ENCODE measurements at places on chromosomes 13 and 19.
A peak's percentile ranks its signal among the peaks of the same experiment; 100 is the strongest.

DNA sequence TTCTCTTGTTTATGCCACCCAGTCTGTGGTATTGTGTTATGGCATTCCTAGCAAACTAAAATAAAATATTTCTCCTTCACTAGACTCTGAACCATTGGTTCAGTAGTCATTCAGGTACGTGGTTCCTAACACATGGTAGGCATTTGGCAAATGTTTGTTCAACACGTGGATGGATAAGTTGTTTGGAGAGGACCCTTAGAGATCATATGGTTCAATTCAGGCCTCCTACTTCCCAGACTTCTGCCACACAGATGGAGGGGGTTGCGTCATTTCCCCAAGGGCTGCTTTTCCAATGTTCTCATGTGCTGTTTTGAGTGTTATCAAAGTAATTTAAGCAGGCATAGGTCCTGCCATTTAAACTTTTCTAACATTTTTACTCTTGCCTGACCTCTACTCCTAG lies 6.7 kb downstream of the CXCL17 start:
- DNase-seq, result no peak

GRCh38 chr13:27461940-27462584 lies 11.7 kb upstream of the MTIF3 start:
- DNase-seq, result no peak

DNA sequence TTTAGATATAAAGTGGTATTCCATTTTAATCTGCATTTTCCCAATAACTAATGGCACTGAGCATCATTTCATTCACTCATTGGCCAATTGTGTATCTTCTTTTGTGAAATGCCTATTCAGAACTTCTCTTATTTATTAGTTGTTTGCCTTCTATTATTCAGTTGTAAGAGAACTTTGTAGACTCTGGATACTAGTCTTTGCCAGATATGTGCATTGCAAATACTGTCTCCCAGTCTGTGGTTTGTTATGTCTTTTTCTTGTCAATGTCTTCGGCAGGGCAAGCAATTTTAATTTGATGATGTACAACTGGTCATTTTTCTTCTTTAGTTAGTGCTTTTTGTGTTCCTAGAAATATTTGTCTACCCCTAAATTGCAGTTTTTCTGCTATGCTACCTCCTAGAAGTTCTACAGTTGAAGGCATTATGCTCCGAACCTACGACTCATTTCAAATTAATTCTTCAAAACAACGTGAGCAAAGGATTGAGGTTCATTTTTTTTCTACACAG lies 115.9 kb downstream of the TSHZ3 start:
- no peak for DNase-seq

GRCh38 chr13:105193026-105193425 lies 1342.4 kb downstream of the EFNB2 start:
- no peak for DNase-seq

DNA sequence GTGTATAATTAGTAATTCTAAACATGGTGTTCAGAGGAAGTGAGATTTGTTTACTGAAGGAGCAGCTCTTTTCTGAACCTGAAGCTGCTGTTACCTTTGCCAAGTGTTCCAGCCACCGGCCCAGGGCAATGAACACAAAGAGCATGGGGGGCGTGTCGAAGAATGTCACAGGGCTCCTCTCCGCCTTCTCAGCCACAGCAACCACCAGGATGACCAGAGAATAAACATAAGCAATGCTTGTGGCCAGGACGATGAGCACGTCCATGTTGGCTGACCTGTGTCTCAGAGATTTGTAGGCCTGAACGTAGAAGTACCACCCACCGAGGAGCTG lies 53.1 kb downstream of the ATP7B start:
- DNase-seq, result no peak

DNA sequence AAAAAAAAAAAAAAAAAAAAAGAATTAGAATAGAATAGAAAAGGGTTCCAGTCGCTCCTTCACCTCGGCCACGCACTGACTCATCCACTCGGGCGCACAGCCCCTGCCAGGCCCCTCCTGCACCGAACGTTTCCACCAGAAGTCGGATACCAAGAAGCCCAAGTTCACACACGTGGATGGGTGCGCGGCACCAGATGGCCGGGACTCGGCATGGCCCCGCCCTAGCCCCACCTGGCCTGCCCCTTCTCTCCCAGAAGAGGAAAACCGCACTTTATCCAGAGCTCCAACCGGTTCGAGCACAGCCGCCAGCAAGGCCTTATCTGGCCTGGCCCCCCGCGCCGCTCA lies 5.9 kb downstream of the PRR36 start:
- no peak for DNase-seq

GRCh38 chr13:77857531-77858209 lies 61.0 kb downstream of the EDNRB start:
- no peak for DNase-seq

- no peak for DNase-seq
Observed at GRCh38 chr19:13978351-13979243, 26.3 kb downstream of the DCAF15 start.

DNA sequence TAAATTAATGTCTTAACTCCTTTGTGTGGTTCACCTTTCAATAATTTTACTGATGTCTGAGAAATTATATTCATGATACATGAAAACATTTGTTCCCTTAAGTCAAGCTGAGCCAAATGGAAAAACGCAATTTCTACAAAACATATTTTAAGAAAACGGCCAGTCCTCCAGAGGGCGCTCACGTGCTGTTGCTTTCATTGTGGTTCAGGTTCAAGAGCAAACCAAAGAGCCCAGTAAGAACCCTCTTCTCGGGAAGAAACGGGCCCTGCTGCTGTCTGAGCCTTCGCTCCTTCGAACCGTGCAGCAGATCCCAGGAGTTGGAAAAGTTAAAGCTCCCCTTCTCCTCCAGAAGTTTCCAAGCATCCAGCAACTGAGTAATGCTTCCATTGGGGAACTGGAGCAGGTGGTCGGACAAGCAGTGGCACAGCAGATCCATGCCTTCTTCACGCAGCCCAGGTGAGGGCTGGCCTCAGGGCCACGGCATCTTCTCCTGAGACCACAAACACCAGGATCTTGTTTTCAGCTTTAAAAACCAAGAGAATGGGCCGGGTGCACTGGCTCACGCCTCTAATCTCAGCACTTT lies 4.3 kb downstream of the FAAP24 start:
- DNase-seq, result peak; percentile 84

GRCh38 chr13:22126433-22127021 lies 455.7 kb downstream of the FGF9 start:
- DNase-seq, result no peak

GRCh38 chr19:24078680-24079079 lies 8.3 kb upstream of the ZNF254 start:
- DNase-seq, result no peak

DNA sequence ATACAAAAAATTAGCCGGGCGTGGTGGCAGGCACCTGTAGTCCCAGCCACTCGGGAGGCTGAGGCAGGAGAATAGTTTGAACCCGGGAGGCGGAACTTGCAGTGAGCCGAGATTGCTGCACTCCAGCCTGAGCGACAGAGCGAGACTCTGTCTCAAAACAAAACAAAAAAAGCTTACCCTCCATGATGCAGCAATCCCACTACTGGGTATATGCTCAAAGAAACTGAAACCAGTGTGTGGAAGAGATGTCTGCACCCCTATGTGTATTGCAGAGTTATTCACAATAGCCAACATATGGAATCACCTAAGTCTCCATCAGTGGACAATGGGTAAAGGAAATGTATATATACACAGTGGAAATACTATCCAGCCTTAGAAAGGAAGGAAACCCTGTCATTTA lies 19.6 kb upstream of the TTYH1 start:
- DNase-seq, result no peak

DNA sequence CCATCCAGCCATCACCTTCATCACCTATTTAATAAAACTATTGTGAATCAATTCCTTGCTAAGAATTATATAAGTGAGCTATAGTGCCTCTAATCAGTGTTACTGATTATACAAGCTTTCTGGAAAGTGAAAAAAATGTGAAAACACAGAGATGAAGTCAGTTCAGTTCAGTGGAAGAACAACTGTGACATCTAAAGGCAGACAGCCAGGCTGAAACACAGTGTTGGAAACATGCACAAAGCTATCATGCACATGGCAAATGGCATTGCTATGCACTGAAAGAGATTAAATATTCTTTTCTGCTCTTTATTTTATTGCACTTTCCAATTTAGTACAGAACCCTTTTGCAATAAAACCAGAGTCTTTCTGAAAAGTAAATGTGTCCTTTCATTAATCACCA lies 294.0 kb downstream of the RBM26 start:
- peak; percentile 2 for DNase-seq

DNA sequence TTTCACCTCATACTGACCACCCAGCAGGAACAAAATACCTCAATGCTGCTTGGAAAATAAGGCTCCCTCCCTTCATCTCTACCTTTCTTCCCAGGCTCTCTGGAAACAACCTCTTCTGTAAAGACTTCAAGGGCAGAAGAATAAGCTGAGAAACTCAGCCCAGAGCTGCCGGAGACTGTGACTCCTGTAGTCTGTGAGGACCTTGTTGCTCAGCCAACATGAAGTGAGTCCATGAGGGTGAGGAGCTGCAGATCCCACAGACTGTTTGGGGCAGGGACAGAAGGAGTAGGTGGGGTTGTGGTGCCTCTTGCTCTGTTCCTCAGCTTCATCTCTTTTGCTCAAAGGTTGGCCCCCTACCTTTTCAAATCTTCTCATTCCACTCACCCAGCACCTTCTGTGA lies 7.8 kb downstream of the LILRA5 start:
- no peak for DNase-seq

DNA sequence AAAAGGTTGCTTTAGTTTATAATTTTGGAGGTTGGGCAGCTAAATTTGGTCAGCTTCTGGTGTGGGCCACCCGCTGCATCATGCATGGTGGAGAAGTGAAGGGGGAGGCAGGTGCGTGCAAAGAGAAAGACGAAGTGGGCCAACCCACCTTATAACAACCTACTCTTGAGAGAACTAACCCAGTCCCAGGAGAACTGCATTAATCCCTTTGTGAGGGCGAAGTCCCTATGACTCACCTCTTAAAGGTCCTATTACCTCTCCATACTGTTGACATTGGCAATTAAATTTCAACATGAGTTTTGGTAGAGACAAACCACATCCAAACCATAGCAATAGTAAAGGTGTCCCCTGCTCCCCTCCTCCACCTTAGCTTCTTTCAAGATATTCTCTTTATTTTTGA lies 7.7 kb upstream of the FGF9 start:
- no peak for DNase-seq

DNA sequence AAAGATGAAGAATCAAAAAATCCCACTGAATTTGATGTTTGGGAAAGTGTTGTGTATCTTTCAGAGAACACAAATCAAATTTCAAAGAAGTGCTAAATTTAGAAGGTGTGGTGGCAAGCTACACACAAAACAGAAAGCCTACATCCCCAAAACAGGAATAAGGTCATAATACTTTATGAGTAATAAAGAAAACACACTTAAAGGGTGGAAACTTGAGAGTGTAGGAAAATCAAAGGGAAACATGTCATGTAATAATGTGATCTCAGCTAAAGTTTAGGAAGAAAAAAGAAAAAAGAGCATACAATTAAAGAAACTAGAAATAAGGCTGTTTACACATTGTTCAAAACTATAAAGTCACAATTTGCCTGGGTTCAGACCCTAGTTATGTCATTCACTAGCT lies 668.7 kb downstream of the PCDH17 start:
- no peak for DNase-seq

DNA sequence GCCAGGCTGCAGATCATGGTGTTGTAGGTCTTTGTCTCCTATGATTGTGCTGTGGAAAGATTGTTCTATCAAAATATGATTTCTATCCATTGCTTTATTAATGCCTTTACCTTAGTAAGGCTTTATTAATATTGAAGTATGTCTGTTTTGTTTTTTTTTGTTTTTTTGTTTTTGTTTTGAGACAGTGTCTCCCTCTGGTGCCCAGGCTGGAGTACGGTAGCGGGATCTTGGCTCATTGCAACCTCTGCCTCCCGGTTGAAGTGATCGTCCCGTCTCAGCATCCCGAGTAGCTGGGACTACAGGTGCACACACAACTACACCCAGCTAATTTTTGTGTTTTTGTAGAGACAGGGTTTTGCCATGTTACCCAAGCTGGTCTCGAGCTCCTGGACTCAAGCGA lies 7.7 kb downstream of the IRGC start:
- DNase-seq, result no peak

- DNase-seq, result no peak
Observed at GRCh38 chr13:110610955-110611595, 4.3 kb upstream of the NAXD start.

GRCh38 chr13:20607015-20607414 lies 40.1 kb downstream of the IFT88 start:
- no peak for DNase-seq

GRCh38 chr13:35856721-35857364 lies 274.3 kb downstream of the DCLK1 start:
- DNase-seq, result no peak

DNA sequence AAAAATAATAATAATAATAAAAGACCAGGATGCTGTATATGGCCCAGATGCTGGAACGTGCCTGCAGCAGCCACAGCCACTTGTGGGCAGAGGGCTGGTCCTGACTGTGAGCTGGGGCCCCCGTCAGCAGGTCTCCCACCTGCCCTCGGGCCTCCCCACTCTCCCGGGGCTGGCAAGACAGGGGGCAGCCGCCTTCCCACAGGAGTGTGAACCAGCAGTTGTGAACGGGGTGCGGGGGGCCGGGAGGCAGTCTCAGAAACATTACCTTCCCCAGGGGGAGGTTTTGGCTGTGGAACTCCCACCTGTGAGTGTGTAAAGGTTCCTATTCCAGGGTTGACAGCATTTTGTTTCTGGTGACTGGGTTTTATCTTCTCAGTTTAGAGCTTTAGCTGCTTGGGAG lies 151.4 kb downstream of the KDM4B start:
- DNase-seq, result no peak

DNA sequence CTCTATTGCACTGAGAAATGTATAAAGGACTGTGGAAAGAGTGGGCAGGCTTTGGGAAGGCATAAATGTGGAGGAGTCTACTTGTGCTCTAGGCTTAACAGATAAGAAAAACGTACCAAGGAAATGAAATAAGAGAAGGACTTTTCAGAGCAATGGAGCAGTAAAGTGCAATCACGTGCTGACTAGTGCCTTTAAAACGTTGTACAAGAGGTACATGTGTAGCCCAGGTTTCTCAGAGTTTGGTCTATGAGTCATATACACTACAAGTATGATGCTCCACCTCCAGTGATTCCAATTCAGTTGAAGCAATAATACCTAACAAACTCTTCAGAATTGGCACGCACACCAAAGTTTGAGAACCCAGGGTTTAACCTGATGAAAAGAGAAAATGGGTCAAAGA lies 13.4 kb upstream of the FNDC3A start:
- no peak for DNase-seq

GRCh38 chr13:53197424-53197823 lies 168.8 kb downstream of the OLFM4 start:
- peak; percentile 86 for DNase-seq

- DNase-seq, result no peak
Observed at GRCh38 chr19:52101866-52102562, 6.4 kb upstream of the ZNF841 start.

GRCh38 chr19:48196933-48197665 lies 26.6 kb downstream of the ZSWIM9 start:
- DNase-seq, result no peak

- no peak for DNase-seq
Observed at GRCh38 chr13:48615049-48615448, 38.7 kb upstream of the CYSLTR2 start.

Measured in NCI-H1694 (cell line).